Stimulated activated CD4-positive, alpha-beta T cell treated with anti-CD3 and anti-CD28 coated beads, Interleukin-1b, Interleukin-23, amount 100 ng/mL, for 48 hours (primary cell): ENCODE measurements at places on chromosomes 13 and 19.

DNA sequence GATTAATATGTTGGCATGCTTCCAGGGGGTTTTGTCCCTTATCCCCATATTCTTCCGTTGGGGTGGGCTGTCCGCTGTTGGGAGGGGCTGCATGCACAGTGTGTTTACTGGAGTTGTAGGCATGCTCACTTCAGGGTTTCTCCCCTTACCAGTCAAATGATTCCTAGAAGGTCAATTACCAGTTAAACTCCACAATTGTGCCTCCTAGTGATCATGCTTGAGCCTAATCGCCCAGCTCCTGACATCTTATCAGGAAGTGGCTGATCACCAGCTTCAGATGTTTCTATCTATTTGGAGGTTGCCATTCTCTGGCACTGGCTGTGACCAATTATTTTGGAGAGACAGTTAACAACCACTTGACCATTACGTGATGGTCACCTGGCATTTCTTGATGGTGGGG is 1090.0 kb downstream of the SLITRK5 start:
- no peak for DNase-seq

DNA sequence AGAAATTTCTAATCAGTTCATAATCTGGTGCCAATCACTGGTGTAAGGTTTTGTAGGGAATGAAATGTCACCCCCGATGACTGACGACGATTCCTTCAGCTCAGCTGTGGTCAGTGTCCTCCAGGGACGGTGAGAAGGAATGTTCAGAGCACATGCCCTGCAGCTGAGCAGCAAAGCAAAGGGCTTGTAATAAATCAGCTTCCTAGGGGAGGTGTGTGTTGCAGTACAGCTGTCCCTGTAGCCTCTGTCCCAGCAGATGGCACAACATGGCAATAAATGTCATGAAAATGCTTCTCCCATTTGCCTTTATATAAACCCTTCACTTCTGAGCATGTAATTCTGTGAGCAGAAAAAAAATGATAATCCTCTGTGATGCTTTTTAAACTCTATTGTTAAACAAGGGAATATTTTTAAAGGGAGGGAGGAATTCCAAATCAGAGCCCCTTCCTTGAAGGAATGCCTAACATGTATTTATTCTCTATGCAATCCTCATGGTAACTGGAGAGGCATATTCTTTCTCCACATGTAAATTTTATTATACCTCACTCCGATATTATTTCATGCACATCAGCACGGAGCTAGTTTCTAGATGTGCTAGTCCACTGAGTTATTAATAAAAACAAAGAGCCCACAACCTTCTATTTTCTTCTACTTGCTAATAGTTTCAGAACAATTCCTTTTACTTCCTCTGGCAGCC is 102.5 kb downstream of the FAM216B start:
- DNase-seq, result no peak

DNA sequence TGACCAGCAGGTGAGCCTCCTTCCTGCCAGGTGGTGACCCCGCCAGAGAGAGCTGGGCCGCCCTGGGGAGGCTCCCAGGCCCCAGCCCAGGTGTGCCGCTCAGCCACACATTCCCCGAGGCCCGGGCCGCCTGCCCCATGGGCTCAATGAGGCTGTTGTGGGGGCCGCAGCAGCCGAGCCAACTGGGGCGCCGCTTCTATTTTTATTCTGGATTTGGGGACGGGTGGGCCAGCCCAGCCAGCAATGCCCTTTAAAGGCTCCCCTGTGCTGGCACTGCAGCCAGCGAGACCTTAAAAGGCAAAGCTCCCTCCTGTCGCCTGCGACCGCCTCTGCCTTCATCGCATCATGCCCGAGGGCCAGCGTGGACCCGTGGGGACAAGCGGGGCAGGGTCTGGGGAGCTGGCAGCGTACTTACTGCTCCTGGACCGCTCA is 17.7 kb upstream of the CRTC1 start:
- DNase-seq, result no peak

DNA sequence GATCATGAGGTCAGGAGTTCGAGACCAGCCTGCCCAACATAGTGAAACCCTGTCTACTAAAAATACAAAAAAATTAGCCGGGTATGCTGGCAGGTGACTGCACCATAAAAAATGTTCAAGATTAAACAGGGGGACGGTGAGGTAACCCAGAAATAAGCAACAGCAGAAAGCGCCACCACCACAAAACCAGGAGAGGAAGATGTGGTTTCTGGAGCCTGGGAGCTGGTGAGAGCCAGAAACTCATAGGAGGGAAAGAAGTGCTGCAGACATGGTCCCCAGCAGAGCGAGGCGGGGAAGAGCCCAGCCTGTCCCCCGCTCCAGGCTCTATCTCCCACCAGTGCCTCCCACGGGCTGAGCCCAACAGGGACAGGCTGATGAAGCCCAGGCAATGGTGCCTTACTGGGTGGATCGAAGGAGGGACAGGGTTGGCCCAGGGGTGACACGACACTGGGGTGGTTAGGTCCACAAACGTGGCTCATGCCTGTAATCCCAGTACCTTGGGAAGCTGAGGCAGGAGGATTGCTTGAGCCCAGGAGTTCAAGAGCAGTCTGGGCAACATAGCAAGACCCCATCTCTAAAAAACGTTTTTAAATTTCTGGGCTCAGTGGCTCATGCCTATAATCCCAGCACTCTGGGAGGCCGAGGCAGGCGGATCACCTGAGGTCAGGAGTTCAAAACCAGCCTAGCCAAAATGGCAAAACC is 19.0 kb downstream of the SPC24 start:
- no peak for DNase-seq

GRCh38 chr19:18437491-18438330 is at the start of gene ISYNA1:
TSS of gene ISYNA1 (minus strand) at chr19:18438133. CDS start at chr19:18437979, 154 bp downstream.
- peak; percentile 37 for DNase-seq

- DNase-seq, result no peak
These were observed 501.5 kb downstream of the SUCLA2 start for GRCh38 chr13:47499358-47500150.

DNA sequence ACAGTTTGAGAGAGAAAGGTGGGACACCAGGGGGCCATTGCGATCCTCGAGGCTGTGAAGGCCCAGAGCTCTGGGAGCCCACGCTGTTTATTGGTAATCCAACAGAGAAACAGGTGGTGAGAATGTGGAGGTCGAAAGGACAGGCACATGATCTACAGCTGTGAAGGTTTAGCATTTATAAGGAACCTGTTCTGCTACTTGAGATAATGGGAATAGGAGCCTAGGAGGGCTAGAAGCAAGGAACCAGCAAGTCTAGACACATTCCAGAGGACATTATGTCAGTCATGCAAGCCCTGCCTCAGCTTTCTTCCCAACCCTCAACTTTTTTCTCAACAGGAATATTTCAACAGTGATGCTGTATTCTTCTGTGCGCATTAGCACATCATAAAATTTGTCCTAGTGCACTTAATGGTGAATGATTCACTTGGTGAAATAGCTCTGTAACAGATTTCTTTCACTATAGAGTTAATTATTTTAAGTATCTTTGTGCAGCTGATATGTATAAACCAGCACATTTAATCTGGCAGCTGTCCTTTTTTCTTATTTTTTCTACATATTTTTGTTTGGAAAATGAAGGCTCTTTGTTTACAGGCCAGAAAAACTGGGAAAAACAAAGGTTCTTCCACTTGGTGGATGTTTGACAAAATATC is 25.4 kb downstream of the ZNF90 start:
- no peak for DNase-seq

GRCh38 chr13:35720690-35721554 is 244.4 kb upstream of the MAB21L1 start:
- peak; percentile 31 for DNase-seq

DNA sequence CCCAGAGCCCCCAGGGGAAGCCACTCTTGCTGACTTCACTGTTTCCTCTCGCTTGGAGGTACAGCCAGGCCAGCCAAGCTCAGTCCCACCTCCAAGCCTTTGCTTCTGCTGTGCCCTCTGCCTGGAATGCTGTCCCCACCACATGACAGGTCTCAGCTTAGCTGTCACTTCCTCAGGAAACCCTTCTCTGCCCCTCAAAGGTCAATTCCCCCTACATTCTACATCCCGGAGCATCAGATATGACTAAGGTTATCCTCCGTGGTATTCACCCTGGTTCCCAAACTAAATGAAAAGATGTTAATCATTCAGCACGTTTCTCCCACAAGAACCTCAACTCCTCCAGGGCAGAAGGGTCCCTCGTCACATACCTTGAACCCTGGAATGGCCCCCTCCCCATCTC is 53.5 kb downstream of the PTPRS start:
- DNase-seq, result no peak

- peak; percentile 95 for DNase-seq
These were observed 23.1 kb upstream of the ZNF846 start for GRCh38 chr19:9791552-9792205.

GRCh38 chr13:78228211-78228610 is 309.6 kb upstream of the EDNRB start:
- DNase-seq, result no peak

- DNase-seq, result no peak
These were observed 299.2 kb upstream of the DACH1 start for GRCh38 chr13:72166102-72166650.

GRCh38 chr19:53002479-53002878 is 11.2 kb upstream of the ERVV-1 start:
- DNase-seq, result no peak

DNA sequence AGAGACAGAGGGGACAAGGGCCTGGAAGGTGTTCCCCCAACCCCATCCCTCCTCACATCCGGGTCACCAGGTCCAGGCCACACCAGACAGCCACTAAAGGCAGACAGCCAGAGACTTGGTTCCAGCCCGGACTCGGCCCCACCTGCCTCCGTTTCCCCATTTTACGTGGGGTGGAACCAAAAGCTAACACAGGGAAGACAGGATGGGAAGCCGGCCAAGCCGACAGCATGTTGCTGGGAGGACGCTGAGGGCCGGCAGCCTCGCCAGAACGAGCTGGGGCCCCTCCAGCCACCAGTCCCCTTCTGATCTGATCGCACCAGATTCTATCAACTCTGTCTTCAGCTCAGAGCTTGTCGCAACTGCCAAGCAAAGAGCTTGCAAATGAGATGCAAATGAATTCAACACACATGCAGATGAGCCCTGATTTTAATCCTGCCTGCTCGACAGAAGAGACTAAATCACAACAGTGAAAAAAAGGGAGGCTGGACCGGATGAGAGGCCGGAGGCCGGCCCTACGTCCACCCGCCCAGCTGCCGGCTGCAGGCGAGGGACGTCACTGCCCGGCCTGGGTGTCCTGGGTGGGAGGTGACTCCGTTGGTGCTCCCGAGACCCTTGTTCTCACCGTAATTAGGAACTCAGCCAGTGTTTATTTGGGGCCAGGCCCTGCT is 17.5 kb upstream of the SHC2 start:
- no peak for DNase-seq

DNA sequence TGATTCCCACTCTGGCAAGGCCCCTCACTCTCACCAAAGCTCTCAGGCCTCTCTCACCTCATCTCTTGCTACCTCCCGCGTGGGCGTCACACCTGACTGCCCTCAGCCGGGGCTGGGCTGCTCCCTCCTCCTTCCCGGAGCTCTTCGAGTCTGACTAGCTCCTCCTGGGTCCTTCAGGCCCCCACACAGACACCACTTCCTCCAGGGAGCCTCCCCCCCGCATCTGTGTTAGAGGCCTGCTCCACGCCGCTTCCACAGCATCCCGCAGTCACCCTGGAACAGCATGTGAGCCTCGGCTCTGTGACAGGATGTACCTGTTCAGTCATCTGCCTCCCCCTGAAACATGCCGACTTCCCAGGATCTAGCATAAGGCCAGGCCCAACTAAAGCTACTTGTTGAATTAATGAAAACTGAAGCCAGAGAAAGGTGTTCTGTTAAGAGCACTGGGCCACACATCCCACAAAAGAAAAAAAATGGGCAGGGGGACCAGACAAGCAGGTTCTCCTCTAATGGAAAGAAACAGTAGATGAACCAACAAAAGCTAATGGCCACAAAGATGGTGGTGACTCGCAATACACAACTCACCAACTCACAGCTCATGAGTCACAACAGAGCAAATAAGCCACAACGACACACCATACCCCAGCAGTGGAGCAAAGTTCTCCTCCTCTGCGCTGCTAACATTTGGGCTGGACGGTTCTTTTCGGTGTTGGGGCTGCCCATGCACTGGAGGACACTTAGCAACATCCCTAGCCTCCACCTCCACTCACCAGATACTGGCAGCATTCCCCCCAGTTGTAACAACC is 3.0 kb downstream of the PPP6R1 start:
- DNase-seq, result peak; percentile 71

DNA sequence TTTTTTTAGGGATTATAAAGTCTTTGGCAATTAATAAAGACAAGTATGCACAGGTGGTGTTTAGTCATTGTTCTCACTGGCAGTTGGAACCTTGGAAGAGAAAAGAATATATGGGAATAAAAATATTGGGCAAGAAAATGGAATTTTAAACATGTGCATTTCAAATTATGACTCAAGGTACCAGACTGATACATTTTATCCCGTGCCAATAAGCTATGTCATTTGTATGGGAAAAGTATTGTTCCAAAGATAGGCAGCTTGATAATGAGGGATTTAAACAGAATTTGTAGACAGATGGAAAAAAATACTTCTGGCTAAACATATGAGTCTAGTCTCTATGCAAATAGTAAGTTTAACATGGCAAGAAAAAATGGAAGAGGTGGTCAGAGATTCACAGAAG is 169.5 kb upstream of the UFM1 start:
- DNase-seq, result no peak

DNA sequence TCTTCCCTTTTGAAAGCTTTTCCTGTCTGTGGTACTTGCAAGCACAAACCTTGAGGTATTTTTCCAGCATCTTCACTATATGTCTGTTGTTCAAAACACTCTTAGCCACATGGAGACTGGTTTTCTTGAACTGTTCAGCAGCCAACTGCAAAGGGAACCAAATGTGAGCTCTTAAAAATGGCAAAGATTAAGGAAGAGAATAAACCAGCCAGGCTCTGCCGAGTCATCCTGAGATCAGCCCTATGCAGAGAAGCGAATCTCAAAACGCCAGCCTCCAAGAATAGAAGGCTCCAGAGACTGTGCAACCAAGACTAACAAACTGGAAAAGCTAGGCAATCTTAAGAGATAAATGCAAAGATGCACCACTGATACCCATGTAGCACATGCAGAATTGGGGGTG is 20.7 kb downstream of the AKAP8 start:
- DNase-seq, result no peak

- DNase-seq, result no peak
These were observed 1925.2 kb downstream of the OLFM4 start for GRCh38 chr13:54953786-54954185.

DNA sequence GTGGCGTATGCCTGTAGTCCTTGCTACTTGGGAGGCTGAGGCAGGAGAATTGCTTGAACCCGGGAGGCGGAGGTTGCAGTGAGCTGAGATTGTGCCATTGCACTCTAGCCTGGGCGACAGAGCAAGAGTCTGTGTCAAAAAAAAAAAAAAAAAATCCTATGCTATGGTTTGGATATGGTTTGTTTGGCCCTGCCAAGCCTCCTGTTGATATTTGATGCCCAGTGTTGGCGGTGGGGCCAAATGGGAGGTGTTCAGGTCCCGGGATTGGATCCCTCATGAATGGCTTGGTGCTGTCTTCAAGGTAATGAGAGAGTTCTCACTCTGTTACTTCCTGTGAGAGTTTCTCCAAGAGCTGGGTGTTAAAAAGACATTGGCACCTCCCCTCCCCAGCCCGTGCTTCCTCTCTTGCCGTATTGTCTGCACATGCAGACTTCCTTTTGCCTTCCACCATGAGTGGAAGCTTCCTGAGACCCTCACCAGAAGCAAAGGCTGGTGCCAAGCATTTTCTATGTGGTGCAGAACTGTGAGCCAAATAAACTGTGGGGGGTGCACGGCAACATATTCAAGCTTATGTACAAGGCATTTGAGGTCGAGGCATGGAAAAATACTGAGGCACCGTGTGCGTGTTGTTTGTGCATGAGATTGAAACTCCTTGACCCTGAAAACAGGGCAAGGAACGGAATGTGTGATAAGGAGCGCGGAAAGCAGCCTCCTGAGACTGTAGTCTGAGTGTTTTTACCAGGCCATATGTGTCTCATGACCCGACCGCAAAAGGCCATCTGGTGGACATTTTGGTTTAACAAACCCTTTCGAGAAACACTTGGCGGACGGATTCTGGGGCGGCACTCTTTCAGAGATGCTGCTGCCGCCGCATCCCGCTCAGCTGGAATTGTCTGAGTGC is 7.3 kb downstream of the SIGLEC9 start:
- DNase-seq, result peak; percentile 33
